ENCODE measurements at places on chromosomes 7 and 10.
A peak's percentile ranks its signal among the peaks of the same experiment; 100 is the strongest.

GRCh38 chr7:42159130-42159529 is 77.9 kb downstream of the GLI3 start:
- no peak for DNase-seq

GRCh38 chr10:61136139-61136538 is 192.2 kb upstream of the RHOBTB1 start:
- DNase-seq = no peak

- DNase-seq = no peak
Measured at GRCh38 chr7:104008107-104008506, 18.6 kb upstream of the RELN start.

DNA sequence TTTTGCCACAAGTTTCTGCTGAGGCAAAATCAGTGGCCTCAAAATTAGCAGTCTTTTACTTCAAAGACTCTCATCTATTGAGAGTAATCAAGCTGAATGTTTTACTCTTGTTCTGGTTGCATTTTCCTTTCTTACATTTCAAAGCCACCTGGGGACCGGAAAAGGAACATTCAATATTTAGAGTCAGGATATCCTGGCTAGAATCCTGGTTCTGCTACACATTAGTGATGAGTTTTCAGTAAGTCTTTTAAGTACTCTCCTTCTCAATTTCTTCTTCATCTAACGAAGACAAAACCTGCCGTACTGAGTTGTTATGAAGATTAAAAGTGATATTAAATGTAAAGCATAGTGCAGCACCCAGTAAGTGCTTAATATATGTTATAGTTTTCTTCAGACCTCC is 52.5 kb downstream of the LAMB4 start:
- no peak for DNase-seq

DNA sequence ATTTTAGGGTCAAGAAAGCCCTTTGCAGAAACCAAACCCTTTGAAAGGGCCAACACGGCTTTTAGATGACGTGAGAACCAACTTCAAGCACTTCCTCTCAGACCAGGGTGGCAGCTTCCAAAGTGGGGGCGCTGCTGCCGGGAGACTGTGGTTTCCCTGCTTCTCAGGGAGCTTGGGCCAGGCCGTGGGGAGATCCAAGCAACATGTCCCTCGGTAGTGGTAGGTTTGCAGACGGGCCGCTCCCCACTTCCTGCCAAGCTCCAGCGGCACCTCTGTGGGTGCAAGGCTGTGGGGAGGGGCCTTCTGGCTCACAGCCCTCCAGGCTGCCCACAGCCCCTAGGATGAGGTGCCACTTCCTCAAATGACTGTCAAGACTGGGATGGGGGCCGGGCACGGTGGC is 132.4 kb downstream of the FAM53B start:
- DNase-seq = no peak

GRCh38 chr7:82230811-82231581 is 212.6 kb downstream of the CACNA2D1 start:
- DNase-seq = no peak

DNA sequence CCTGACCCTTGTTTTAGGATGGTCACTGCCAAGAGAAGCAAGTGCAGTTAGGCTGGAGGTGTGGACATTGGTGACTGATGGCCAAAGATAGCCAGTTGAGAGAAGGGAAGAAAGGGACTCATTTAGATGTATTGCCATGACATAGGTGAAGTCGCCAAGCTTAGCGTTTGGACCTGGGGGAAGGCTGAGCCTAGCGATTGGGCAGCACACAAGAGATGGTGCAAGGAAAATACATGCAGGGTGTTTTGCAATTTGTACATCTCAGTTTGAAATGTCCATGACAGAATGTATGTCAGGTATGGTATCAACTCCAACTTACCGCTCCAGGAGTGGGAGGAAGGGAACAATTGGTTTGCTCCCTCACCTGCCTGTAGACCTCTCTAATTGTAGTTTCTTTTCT is 134.3 kb downstream of the MAPK8 start:
- no peak for DNase-seq

- DNase-seq = no peak
Measured at GRCh38 chr7:107728276-107728675, 15.7 kb upstream of the CBLL1 start.

GRCh38 chr7:1706721-1707613 is 36.9 kb downstream of the ELFN1 start:
- DNase-seq = no peak

DNA sequence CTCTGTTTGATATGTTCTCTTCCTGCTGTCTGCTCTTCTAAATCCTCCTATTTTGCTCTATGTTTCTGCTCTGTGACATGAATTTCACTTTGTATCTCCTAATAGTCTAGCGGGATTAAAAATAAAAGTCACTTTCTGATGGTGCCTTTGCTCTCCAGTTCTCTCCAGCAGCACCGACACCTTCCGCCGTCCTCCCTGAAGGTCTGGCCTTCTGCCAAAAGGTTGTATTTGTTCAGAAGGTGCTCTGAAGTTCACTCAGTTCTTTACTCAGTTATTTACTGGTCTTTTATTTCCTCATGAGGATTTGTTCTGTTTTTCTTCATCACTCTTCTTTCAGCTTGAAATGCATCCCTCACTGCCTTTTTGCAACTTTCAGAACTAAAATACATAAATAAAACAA is 11.2 kb upstream of the EPHA1 start:
- no peak for DNase-seq

DNA sequence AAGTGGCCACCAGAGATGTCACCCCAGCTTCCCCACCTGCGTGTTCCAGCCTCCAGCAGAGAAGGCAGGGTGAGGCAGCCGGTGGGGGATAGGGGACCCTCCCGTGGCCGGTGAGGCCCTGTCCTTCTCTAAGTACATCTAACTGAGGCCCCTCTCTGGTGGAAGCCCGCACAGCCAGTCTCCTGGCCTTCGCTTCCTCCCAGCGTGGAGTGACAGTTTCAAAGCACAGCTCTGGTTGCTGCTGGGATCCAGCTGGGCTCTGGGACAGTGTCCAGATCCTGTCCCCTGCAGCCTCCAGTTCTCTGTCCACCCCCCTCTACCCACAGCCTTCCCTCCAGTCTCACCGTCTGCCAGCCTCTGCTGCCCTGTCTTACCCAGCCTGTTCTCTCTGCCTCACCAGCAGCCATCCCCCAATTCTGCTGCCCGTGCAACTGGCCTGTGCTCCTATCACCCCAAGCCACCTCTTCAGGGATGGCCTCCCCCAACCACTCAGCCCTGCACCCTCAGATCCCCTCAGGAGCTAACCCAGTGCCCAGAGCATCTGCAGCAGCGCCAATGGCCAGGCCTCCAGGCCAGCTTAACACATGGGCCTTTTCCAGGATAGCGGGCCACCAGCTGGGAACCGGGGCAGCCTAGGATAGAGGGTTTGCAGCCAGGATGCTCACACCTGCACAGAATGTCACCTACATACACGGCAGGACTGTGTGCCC is 16.3 kb upstream of the SH2B2 start:
- DNase-seq = no peak

GRCh38 chr10:88390041-88390440 is 193.1 kb downstream of the RNLS start:
- no peak for DNase-seq

DNA sequence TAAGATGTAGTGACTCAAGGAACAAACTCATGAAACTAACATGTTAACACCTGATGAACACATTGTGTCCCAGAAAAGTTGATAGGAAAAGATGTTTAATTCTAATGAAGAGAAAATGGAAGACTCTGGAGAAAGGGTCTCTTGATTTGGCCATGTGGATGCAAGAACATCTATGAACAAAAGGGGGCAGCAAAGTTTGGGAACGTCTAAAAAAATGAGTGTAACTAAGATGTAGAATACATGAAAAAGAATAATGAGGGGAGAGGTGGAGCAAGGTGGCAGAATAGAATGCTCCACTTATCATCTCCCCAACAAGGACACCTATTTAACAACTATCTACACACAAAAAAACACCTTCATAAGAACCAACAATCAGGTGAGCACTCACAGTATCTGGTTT is 805.1 kb downstream of the TNS3 start:
- no peak for DNase-seq

DNA sequence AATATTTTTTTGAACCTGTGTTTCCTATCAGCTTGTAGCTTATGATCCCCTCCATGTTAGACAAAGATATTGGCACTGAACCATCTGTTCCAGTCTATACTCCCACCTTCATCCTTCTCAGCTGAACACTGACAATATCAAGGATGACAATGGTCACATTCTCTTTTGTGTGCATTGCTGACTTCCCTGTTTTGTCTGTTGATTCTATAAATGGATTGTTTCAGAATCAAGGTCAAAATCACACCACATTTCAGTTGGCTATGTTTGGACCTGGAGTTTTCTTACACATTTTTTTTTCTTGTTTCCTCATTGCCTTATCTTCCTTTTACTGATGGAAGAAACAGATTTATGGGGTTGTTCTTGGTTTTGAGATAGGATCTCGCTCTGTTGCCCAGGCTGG is 11.3 kb upstream of the SMURF1 start:
- no peak for DNase-seq

- no peak for DNase-seq
Measured at GRCh38 chr10:54441275-54441674, 359.8 kb downstream of the PCDH15 start.

- DNase-seq = no peak
Measured at GRCh38 chr7:1748076-1748838, 78.2 kb downstream of the ELFN1 start.

GRCh38 chr10:133216776-133217175 is 13.2 kb upstream of the UTF1 start:
- DNase-seq = no peak

DNA sequence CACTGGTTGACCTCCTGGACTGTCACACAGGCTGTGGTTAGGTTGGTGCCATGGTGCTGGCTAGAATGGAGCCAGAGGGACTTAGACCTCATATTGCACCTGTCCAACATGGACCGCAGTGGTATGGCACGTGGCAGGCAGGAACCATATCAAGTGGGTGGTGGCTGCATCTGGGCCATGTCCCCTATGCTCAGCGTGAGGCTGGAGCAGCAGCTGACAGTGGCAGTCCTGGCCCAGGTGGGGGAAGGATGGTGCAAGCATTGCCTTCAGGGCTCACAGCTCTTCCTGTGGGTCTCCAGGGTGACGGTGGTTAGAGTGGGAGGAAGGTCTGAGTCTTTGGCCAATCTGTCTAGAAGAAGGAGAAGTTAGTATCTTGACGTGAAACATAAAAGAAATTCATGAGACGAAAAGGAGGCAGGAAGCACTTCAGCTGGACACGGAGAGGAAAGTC is 54.5 kb upstream of the PFKFB3 start:
- DNase-seq = no peak

DNA sequence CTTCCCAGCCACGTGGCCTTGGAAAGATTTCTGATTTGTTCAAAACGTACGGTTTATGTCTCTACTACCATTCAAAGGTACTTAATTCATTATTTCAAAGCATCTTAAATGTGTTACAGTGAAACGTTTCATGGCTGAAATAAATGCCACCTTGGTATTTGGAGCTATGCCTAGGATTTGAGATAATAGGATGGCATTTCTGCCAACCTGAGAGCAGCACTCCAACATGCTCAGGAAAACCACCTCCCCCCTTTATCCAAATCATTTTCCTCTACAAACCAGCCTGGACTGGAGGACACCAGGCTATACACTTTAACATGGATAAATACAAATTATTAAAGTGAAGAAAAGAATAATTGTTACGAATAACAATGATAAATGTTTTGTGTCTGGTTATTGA is 260.9 kb downstream of the ZMYND11 start:
- no peak for DNase-seq

- no peak for DNase-seq
Measured at GRCh38 chr10:34526758-34527730, 288.1 kb downstream of the PARD3 start.

DNA sequence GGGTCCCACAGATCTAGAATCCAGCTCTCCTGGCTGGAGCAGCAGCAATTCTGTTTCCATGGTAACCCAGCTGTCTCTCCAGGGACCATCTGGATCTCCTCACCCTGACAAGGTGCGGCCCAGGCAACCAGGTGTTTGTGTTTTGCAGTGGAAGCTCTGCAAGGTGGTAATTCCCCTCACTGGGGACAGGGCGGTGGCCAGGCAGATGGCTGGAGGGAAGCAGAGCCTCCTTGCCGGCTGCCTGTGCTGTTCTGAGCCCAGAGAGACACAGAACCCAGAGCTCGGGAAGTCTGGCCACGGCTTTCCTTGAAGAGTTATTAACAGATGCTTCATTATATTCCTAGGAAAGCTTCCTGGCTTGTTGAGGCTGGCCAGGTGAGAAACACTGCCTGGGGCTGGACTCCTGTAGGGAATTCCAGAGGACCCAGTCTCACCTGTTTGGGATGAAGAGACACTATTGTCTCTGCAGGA is 118.2 kb upstream of the PPIF start:
- peak; percentile 65 for DNase-seq

DNA sequence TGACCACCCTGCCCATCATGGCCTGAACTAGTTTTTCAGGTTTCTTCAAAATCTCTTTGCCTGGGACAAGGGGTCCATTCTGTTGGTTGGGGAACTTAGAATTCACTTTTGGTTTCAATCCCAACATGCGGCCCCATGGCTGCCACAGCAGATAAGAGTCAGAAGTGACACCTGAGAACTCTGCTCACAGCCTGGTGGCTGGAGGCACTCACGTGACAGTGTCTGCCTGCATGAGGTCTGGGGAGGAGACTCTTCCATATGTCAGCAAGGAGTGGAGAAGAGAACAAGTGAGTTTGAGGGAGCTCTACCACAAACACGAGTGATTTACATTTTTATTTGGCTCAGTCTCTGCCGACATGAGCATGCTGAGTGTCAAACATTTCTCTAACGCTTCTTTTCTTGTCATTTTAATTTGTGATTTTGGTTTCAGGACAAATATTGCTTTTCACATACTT is 370.4 kb downstream of the TNS3 start:
- no peak for DNase-seq

GRCh38 chr10:1035201-1035600 is 9.5 kb upstream of the IDI2 start:
- no peak for DNase-seq

- DNase-seq = no peak
Measured at GRCh38 chr10:121285406-121286196, 312.6 kb downstream of the FGFR2 start.

DNA sequence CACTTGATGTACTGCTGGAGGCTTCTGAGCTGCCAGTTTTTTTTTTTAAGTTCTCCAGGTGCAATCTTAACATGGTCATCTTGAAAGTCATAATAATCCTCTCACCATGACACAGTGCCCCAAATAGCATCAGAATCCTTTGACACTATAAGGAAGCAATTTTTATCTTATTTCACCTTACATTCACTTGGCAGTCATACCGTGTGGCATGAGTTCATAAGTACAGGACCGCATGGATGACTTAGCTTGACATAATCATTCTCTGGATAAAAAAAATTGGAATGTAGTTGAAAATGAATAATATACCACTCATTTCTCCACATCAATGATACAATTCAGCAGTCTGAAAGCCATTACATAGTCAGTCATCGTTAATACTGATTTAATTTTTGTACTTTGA is 25.6 kb upstream of the TMEM196 start:
- DNase-seq = no peak

- DNase-seq = no peak
Measured at GRCh38 chr7:95925971-95926370, 153.6 kb downstream of the DYNC1I1 start.

- DNase-seq = peak; percentile 28
Measured at GRCh38 chr7:106568680-106569499, 92.1 kb downstream of the CCDC71L start.

GRCh38 chr7:42453931-42454361 is 216.9 kb upstream of the GLI3 start:
- no peak for DNase-seq

Data from COR-L47 (cell line).